Activated T-cell treated with anti-CD3 and anti-CD28 coated beads for 1 hour (primary cell): ENCODE measurements at places on chromosomes 5 and 9.

- DNase-seq, result no peak
Measured at GRCh38 chr9:25600501-25600900, 77.7 kb downstream of the TUSC1 start.

DNA sequence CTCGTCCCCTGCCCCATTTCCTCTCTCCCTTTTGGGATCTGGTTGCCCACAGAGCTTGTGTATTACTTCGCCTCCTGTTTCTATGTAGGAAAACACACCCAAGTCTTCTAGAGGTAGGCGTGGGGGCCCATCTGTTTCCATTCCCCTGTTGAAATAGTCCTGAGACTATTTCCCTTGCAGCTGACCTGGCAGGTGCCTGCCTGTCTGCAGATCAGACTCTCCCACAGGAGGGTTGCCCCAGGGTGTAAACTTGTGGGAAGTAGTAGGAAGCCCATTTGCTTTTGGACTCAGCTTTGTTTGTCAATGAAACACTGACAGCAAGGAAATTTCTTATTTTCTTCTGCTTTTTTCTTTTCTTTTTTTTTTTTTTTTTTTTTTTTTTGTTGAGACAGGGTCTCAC lies 16.3 kb upstream of the GARNL3 start:
- no peak for DNase-seq

DNA sequence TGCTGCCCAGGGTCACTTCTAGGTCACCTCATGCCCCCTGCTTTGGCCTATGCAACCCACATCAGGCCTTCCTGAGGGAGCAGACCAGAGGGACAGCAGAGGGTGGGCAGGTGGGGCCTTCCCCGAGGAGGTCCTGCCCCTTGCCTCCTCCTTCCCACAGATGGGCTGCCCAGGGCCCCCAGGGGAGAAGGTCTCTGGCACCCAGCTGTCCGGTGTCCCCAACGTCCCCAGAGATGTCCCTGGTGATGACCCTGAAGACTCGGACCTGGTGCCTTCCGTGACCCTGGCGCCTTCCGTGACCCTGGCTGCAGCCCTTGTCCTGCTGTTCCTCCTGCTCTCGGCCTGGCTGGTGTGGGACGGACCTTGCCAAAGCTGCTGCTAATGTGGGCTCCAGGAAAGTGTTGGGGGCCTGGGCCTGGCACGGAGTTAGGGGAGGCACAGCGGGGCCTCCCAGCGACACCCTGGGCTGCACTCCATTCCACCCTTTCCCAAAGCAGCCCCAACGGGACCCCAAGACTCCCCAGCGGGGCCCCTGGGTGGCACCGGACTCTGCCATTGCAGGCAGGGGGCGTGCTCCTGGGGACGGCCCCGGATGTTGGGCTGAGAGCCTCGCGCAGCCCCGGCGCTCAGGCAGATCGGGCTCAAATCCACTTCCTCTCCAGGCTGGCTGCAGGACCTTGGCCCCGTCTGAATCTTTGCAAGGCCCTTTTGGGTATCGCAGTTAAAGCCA lies 6.8 kb upstream of the SLC2A6 start:
- no peak for DNase-seq

- DNase-seq, result no peak
Measured at GRCh38 chr5:77031891-77032290, 1.7 kb downstream of the AGGF1 start.

GRCh38 chr5:123756816-123757215 lies 244.8 kb downstream of the CSNK1G3 start:
- no peak for DNase-seq

- DNase-seq, result no peak
Measured at GRCh38 chr9:9749591-9749990, 863.2 kb downstream of the PTPRD start.
